Activated CD4-positive, alpha-beta memory T cell treated with anti-CD3 and anti-CD28 coated beads for 36 hours (primary cell): ENCODE measurements at places on chromosomes 7 and 10.

- no peak for DNase-seq
These were observed 12.4 kb upstream of the SEMA3A start for GRCh38 chr7:84207025-84207424.

DNA sequence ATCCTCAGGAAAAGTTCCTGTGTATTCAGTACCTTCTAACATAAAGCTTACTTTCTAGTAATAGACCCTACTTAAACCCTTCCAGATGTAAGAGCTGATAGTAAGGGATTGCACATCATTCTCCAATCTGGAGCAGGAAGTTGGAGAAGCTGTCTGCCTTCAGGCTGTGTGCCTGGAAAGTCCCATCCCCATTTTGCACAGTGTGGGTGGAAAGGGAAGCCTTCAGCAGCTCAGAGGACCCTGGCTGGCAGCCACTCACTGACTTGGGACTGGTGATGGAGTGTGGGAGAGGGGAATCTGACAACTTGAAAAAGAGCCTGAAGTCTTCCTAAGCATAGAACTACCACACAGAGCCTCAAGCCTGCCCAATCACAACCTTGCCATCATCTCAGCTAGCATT, 164.1 kb upstream of the ADO start:
- DNase-seq = peak; percentile 19

- no peak for DNase-seq
These were observed 366.4 kb downstream of the SEMA3D start for GRCh38 chr7:84820481-84820880.

DNA sequence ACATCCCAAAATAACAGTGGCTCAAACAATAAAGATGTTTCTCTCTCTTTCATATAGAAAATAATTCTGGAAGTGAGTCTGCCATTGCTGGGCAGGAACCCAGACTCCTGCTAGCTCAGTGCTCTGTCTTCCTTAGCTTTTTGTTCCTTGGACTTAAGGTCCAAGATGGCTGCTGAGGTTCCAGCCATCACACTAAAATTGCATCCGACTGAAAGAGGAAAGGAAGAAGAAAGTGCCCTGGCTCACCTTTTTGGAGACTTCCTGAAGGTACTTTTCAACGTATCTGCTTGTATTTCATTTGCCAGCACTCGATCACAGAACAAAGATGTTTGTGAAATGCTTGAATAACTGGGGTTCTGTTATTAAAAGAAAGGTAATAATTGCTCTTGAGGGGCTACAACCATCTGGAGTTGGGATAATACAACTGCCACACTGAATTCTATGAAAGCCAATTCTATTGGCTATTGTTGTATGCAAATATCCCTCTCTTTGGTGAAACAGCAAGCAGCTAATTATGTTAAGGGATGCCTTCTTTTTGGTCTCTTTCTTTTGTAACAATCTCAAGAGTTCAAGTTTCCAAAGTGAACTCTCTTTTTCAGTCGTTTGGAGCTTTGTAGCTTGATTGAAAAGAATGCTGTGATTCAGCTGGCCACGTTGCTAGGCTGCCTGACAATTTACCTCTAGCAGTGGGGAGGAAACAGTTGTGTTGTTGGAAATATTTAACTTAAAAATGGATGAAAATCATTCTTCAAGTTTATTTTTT, 83.9 kb downstream of the BAMBI start:
- no peak for DNase-seq

DNA sequence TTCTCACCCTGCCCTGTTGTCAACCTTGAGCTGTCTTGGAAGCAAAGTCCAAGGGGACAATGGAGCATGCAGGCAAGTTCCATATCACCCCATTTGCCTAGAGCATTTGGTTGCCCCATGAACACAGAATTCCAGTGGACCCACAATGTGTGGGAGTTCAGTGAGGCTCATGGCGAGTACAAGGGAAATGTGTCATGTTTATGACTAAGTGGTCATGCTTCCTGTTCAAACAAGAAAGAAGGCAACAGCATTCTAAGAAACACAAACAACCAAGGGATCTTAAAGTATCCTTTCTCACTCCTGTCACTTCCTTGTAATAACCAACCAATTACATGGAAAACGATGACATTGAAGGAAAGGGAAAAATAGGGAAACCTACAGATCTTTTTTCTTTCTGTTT, 513.0 kb downstream of the INHBA start:
- DNase-seq = no peak

- no peak for DNase-seq
These were observed 117.3 kb downstream of the SVIL start for GRCh38 chr10:29517352-29517923.

DNA sequence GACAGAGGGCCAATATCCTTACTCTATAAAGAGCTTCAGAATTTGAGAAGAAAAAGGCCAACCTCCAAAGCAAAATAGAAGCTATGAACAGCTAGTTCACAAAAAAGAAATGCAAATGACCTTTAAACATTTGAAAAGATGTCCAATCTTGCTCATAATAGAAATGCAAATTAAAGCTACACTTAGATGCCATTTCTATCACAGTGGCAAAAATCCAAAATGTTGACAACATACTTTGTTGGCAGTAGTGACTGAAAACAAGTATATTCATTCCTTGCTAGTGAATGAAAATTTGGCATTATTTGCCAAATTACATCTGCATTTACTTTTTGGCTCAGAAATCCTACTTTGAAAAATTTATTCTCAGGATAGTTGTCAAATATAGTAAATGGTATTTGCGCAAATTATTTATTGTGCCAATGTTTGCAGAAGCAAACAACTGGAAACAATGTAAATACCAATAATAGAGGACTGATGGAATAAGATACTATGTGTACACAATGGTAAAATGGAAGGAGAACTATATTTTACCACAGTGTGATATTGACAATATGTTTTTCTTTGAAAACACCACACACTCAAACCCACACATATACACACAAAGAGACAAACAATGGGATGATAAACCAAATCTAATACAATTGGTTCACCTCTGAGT, 9.4 kb downstream of the TMEM106B start:
- DNase-seq = no peak

GRCh38 chr7:12066004-12066403, 145.1 kb upstream of the TMEM106B start:
- no peak for DNase-seq

GRCh38 chr10:31322647-31323046, 3.6 kb downstream of the ZEB1 start:
- DNase-seq = no peak

DNA sequence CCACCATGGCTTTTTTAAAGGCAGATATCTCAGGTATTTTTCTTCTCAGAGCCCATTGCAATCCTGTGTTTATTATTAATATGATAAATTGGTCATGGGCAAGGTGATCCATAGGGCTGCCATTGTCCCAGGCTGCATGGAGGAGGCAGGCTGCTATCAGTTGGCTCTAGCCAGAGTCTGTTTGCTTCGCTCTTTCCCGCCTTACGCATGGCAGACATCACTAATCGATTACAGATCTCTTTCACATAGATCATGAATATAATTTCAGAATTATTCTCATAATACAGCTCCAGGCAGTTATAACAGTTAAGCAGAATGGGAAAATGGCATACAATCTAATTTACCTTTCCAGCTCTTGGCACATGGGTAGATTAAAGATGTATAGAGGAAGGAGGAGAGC, 30.4 kb upstream of the HABP2 start:
- DNase-seq = no peak

GRCh38 chr10:17025444-17026295, 103.9 kb downstream of the CUBN start:
- peak; percentile 90 for DNase-seq

DNA sequence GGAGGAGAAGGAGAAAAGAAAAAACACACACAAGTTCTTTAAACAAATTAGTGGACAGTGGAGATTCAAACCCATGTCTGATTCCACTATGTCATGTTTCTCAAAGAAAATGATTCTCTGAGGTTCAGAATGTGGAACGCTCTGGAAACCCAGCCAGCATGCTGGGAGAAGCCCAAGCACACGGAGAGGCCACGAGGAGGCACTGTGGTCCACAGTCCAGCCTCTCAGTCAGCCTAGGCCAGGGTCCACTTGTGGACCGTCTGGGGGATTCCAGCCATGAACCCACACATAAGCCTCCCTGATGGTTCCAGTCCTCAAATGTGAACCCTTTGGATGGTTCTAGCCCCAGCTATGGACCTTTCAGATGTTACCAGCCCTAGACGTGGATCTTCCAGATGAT, 73.4 kb downstream of the CAV1 start:
- no peak for DNase-seq
